ENCODE measurements at places on chromosomes 12 and 14. TPM values are rescaled to one million over a fixed set of nuclear protein-coding genes. Genes with fewer than 3 reads are reported as not detected.

GRCh38 chr12:92107621-92108131 lies 38.0 kb downstream of the BTG1 start:
- H3K4me3 ChIP-seq: no peak overlapping the region
- H3K27ac ChIP-seq: peak overlapping the region; percentile 32
- no peaks in the 10 kb centered on the region for H3K27me3 ChIP-seq
- DNase-seq: no peak

Gene MYRFL
- 2.3 TPM for polyA plus RNA-seq

DNA sequence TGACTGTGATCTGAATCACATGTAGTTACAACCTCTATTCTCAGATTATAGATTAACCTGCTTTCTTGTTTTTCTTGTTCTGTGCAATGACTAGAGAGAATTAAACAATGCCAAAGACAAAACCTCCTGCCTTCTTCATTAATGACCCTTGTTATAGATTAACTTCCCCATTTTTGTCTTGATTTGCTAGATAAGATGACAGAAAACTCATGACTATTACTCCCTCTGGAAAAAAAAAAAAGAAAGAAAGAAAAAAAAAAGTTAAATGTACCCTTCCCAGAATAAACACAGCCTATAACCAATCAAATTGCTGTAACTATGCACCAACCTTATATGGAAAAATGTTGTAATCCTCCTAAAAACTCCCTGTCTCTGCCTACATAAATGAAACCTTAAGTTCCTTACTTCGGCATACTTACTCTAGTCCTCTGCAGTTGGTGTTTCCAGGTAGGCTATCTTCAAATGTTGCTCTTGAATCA lies 41.1 kb upstream of the PCED1B start:
- H3K27me3 ChIP-seq: no peaks in the 10 kb centered on the region
- H3K4me1 ChIP-seq: peaks cover 28% of the 10 kb centered on the region
- peak overlapping the region; percentile 79 for H3K27ac ChIP-seq

Gene ADGRD1
- polyA plus RNA-seq: 12.7 TPM

- no peaks in the 10 kb centered on the region for H3K36me3 ChIP-seq
- H3K27me3 ChIP-seq: no peaks in the 10 kb centered on the region
- H3K4me1 ChIP-seq: no peaks in the 10 kb centered on the region
- DNase-seq: peak; percentile 78
- no peak overlapping the region for H3K4me3 ChIP-seq
- no peak overlapping the region for H3K27ac ChIP-seq
Observed at GRCh38 chr12:53287741-53288216, 7.6 kb upstream of the PFDN5 start.
